ENCODE measurements at places on chromosomes 1 and 21.

- no peak for DNase-seq
These were observed 102.0 kb downstream of the CRYAA start for GRCh38 chr21:43270800-43271301.

GRCh38 chr1:226649244-226649643 lies 89.8 kb downstream of the ITPKB start:
- no peak for DNase-seq

DNA sequence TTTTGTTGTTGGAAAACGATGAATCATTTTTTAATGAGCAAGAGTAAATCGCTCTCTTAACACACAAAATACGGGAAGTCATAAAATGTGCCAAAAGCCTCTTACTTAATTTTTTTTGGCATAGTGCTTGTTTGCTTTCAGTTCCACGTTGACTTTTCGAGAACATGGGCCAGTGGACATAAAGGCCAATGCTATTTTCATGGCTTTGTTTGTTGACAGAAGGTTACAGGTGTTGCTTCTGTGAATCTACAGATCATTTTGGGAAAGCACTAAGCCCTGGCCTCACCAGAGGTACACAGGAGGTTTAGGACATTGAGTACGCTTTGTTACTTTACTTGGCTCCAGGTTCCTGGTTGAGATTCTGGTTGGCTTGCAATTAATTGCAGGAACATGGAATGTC lies 199.4 kb upstream of the HMCN1 start:
- DNase-seq, result no peak

DNA sequence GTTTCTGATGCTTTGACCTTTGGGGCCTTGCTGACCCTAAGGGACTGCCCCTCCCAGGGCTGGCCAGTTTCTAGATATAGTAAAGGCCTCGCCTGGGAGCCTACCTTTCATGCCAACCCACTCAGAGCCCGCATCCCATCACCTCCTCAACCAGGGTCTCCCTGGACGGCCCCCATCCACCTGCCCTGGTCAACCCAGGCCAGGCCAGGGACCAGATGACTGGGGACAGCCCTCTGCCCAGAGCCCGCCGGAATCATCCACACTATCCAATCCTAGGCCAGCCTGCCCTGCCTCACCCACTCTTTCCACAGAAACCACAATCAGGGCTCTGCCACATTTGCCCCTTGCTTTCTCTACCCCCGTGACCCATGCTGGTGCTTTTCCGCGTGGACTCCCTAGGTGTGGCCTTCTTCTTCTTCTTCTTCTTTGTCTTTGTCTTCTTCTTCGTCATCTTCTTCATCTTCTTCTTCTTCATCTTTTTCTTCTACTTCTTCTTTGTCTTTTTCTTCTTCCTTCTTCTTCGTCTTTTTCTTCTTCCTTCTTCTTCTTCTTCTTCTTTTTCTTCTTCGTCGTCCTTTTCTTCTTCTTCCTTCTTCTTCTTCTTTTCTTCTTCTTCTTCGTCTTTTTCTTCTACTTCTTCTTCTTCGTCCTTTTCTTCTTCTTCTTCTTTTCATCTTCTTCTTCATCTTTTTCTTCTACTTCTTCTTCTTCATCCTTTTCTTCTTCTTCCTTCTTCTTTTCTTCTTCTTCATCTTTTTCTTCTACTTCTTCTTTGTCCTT lies 11.5 kb upstream of the H6PD start:
- no peak for DNase-seq

GRCh38 chr21:42389449-42389835 lies 6.4 kb downstream of the TMPRSS3 start:
- DNase-seq, result no peak

GRCh38 chr21:45482899-45483821 lies 59.1 kb downstream of the SLC19A1 start:
- DNase-seq, result no peak

DNA sequence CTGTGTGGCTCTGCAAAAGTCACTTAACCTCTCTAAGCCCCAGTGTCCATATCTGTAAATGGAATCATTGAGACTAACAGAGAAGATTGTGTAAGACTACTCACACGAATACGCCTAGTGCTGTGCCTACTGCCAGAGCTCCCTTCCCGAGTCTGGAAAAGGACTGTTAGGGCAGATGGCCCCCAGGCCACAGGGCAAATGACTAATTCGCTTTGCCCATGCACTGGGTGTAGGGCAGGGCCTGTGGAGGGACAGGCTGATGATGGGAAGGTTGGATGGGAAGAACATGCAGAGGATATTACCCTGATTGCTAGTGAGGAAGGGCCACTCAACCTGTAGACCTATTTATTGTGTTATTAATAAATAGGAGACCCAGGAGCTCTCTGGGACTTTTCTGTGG lies 4.2 kb upstream of the GPR61 start:
- no peak for DNase-seq

DNA sequence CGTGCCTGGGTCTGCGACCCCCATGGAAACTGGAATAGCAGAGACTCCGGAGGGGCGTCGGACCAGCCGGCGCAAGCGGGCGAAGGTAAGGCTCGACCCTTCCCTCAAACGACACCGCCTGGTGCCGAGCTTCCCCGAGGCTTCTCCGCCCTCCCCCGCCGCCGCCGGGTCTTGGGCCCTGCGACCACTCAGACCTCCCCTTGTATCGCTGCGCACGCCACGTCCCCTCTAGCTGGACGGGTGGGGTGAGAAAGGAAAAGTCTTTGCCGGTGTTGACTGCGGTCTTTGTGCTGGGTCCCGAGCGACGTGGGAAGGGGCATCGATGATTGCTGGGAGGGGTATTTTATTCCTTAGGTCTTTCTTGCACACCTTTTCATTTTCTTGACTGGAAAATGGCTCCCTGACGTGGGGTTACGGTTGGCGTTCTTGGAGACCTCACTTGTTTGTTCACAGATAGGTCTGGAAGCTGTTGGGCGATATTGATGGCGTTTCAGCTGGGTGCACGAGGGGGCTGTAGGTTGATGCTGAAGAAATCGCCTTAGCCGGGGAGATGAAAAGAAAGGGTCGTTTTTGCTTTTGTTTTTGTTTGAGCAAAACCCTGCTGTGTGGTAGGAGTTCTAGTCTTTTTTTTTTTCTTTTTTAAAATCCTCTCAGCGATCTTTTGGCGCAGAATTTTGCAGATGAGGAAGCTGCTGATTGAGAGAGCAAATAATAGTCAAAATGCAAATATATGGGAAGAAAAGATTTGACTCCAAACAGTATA lies 776 bp downstream of the KDM1A start:
- DNase-seq, result peak; percentile 35

DNA sequence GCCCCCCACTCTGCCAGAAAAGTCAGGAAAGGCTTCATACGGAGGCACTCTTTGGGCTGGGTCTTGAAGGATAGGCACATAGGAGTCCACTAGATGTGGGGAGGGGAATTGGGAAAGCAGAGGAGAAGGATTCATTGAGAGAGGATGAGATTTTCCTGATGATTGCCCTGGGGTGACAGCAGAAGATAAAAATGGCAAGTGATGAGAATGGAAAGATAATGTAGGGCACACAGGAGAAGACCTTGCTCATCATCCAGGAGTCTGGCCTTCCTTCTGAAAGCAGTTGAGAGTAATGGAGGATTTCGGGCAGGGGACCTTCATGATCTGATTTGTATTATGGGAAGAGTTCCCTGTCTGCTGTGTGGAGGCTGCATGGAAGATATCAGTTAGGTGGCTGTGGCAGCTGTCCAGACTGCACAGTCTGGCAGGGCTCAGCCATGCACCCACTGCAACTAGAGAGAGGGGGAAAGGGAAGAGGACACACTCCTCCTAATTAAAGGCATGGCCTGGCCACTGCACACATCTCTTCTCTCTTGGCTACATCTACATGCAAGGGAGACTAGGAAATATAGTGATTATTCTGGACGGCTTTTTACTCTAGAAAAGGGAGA lies 9.6 kb upstream of the FABP3 start:
- no peak for DNase-seq

Measured in GM10248 (cell line).